Panc1 (cell line): ENCODE measurements at places on chromosomes 1 and 21.

DNA sequence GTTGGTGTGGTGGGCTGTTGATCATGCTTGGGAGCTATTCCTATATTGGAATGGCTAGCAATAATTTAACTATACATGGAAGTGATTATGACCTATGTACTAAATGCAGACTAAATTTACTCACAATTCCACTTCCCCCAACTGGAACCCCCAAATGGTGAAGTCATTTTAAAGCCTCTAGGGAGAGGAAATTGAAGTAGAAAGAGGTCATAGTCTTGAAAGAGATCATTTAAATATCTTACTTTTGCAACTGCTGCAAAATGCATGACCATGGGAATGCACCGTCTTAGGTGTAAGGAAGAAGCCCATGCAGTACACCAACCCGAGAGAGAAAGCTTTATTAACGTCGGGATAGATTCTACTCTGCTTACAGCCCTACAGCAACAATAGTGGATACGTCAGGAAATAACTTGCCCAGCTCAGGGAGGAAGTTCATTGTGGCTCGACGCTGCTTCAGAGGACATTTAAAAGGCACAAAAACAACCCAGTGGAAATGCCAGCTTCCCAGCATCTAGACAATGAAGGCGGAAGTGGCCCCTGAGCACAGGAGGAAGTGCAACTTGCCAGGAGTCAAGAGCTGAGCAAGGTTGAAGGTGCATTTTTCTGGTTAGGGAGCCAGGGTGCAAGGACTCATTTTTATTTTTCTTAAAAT is 26.5 kb downstream of the CYYR1 start:
- no peak for DNase-seq

DNA sequence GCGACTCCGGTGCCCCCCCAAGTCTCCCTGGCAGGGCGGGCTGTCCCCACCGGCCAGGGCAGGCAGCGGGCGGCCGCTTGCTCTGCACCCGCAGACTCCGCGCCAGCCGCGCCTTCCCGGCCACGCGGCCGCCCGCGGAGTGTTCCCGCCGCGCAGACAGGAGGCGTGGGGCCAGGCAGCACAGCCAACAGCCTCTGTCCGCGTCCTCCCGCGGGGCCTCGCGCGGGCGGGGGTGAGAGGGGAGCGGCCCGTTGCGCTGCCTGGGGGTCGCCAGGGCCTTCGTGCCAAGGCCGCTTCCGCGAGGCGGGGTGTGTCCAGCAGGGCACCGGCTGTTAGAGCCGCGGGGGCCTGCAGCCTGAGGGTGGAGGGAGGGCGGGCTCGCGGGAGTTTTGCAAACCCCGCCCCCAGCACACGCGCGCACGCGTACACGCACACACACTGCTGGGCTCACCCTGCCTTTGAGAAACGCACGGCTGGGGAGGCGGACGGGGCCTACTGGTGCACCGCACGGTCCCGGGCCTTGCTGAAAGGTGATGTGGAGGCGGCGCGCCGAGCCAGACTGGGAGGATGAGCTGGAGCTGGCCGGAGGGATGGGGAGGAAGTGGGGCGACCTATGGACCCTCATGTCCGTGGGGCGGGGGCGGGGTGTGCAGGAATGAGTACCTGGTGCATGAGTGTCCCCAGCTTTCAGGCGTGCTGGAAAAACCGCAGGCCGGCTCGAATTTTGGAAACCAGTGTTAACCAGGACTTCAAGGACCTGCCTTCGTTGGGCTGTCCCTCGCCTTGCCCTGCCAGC is 41.5 kb downstream of the KIAA1614 start:
- DNase-seq: no peak

GRCh38 chr1:204072931-204073836 is at the start of gene SOX13:
Gene SOX13, plus strand, starts transcription at chr1:204073115. Its CDS starts 39,801 bp downstream, at chr1:204112916.
- peak; percentile 48 for DNase-seq

DNA sequence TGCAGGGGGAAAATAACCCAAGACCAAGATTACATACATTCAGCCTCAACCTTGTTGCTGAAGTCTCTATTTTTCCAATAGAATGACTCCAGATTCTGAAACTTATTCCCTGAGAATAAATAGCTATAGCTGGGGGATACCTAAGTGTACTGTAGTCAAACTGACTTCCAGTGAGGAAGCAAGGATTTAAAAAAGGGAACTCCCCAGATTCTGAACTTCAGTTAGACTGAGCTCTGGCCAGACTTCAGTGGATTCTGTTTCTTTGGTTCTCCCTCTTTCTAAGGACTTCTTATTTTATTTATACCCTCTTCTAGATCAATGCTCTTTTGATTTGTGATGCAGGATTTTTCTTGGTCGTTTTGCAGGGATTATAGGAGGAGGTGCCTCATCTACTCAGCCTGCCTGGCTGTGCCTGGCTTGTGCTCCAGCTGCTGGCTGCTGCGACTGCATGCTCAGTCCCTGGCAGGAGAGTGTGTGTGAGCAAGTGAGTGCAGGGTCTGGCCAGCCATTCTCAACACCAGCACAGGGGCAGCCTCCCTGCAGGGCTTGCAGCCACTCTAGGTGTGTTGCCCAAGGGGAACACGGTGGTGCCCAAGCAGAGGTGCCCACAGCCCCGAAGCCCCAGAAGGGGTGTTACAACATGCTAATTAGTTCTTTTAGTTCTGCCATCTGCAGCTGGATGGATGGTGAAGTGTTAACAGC is 43.0 kb downstream of the SPATA17 start:
- DNase-seq: no peak

DNA sequence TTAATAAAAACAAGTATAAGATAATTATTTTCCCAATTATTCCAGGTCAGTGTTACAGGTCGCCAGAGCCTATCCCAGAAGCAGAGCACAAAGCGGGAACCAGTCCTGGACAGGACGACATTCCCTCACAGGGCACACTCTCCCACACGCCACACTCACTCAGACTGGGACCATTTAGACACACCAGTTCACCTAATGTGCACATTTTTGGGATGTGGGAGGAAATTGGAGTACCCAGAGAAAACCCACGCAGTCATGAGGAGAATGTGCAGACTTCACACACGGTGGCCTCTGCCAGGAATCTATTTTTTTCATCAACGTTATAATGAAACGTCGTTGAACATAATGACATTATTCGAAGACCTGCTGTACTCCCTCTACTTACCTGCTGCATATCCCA is 20.5 kb upstream of the NRDC start:
- DNase-seq: no peak

GRCh38 chr1:72063364-72064044 is 218.8 kb downstream of the NEGR1 start:
- no peak for DNase-seq

GRCh38 chr1:168751195-168751650 is 22.2 kb upstream of the DPT start:
- DNase-seq: no peak

DNA sequence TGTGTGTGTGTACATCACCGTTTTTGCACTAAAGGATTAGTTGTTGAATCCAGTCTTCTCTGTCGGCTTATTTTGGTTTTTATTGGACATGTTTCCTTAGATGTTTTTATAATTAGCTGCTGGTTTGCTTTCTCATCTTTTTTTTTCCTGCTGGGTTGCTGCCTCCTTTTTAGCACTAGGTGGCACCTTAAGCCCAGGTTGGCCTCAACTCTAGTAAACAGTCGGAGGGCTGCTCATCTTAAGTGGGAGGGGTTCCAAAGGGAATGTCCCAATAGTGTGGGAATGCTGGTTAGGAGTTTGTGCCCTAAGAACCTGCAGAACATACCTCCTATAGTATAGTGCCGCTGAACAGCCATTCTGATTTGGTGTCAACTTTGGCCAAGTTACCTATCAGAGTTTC is 570.1 kb upstream of the CXADR start:
- no peak for DNase-seq

DNA sequence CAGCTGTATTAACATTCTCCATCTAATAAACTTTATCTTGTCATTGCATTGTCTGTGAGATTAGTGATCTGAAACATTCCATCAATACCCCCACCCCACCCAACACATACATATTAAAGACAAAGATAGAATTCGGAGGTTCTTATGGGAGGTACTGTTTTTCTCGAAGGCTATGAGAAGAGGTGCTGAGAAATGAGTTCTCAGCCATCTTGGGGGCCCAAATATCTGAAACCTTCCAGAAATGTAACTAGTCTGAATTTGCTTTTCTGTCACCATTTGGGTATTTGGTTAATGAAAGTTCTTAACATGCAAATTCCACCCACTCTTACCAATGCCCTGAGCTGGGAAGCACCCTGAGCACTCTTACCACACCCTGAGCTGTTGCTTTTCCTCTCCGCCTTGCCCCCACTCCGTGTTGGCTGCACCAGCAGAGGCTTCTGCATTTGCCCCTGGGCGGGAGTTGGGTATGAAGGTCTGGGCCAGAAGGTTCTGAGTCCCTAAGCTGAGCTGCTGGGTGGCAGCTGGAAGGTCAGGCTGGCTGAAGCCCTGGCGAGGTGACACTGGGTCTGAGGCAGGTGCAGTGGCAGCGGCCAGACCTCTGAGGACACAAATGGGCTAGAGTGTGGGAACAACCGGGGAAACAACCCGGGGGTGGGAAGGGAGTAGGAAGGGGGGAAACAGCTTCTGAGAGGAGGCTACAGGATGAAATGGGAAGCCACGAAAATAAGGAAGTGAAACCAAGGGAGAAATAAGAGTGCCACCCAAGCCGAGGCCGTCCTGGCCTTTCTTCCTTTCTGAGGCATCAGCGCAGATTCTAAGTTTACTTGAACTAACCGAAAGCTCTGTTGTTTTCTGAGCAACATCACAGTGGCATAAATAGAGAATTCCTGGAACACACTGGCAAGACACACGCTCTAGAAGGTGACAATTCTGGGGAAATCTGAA is 26.3 kb upstream of the IER5 start:
- DNase-seq: no peak

DNA sequence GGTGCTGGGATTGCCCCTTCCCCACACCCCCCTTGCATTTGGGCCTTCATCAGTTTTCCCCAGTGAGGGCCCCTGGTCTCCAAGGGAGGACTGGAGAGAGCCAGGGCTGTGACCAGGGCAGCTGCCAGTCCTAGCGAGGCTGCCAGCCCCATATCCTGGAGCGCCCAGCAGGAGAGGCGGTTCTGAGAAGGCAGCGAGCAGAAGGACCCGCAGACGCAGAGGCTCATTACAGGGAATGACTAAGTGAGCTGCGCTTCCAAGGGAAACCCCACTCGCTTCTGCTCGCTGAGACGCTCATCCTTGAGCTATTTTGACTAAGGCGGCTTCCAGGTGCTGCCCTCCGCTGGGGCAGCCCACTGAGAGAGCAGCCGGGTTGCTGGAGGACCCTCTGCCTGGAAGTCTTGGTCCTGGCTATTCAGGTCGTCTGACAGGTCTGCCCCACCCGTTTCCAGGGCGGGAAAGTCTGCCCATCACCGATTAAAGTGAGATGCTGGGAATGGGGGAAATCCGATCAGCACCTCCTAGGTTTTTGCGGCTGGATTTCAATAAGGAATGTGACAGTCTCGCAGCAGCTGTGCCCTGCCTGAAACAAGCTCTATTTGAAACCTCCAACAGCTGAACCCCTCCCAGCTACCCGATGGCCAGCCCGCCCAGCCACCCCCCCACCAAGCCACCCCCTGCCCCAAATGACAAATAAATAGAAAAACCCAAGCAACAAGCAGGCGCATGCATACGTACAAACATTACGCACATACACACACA is 2.8 kb downstream of the KCNN3 start:
- DNase-seq: no peak

- no peak for DNase-seq
Measured at GRCh38 chr1:210769473-210769872, 364.5 kb downstream of the KCNH1 start.

DNA sequence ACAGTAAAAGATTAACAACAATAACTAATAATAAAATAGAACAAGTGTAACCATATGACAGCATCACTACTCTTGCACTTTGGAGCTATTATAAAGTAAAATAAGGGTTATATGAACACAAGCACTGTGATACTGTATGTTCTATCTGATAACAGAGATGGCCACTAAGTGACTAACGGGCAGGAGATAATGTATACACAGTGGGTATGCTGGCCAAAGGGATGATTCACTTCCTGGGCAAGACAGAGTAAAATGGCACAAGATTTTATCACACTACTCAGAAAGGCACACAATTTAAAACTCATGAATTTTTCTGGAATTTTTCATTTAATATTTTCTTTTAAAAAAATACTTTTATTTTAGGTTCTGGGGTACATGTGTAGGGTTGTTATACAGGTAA is 12.3 kb downstream of the SLC9C2 start:
- peak; percentile 7 for DNase-seq

- no peak for DNase-seq
Measured at GRCh38 chr1:229341774-229342655, 832 bp downstream of the CCSAP start.

DNA sequence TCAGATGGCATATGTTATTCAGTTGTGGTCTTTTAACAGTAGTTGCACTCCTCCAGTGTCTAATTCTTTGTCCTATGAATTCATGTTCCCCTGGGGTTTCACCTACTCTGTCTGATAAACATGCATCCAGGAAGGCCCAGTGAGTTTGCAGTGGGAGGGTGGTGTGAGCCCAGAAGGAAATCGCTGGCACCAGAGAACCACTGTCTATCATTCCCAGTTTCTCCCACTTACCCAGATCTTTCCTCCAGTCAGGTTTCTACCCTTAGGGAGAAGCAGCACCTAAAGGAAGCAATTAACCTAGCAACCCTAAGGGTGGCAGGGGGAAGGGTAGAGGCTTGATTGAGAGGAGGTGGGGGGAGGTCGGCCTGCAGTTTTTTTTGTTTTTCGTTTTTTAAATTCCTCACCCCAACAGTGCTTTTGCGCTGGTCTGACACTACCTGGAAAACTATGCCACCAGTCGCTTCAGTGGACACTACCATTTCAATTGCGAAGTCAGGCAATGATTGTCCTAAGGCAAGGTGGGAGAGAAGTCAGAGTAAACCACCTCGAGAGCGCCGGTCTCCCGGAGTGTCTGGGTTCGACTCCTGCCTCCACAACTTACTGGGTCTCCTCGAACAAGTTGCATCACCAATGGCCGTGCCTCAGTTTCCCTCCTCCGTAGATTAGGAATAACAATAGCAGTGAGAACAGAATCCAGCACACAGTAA is 766 bp upstream of the SLC44A3 start:
- DNase-seq: no peak

- DNase-seq: no peak
Measured at GRCh38 chr1:225974454-225974853, 24.7 kb downstream of the SDE2 start.

GRCh38 chr1:162984699-162985098 is 84.5 kb upstream of the RGS4 start:
- DNase-seq: no peak

- DNase-seq: no peak
Measured at GRCh38 chr1:206514813-206515387, 7.6 kb downstream of the RASSF5 start.

DNA sequence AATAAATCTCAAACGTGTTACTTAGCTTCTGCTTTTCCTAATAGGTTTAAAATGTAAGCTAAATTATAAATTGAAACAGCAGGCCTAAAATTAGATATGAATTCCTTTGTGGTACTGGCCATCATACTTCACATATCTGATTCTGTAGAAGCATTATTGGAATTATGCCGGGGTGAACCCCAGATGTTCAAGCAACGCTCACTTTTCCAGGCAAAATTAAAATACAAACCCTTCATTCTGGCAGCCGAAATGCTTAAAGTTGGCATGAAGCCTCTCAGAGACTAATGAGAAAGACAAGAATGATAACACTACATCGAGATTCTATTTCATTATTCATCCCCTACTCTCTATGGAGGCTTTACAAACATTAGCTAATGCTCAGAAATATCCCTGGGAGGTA is 1352.7 kb upstream of the ADGRL2 start:
- no peak for DNase-seq
